ENCODE measurements at places on chromosomes 1 and 21.

DNA sequence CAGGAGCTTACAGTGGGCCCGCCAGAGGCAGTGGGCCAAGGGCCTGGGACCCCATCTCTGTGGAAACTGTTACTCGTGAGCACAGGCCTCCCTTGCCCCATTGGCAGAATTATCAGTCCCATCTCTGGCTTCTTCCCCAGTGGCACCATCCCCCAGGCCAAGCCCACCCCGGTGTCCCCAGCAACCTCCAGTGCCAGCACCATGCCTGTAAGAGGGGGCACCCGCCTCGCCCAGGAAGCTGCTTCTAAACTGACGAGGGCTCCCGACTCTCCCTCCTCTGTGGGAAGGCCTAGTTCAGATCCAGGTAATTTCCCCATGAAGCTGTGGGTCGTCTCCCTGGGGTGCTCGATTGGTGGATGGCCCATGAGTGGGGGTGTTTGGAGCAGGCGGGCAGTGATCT lies 46.8 kb downstream of the TNFRSF8 start:
- DNase-seq, result no peak

- DNase-seq, result no peak
Measured at GRCh38 chr1:8969937-8970336, 24.3 kb downstream of the CA6 start.

GRCh38 chr21:42081931-42082381 lies 10.8 kb downstream of the UMODL1 start:
- DNase-seq, result no peak

GRCh38 chr1:110508028-110508940 lies 10.7 kb downstream of the KCNA10 start:
- no peak for DNase-seq

- no peak for DNase-seq
Measured at GRCh38 chr1:21550097-21550496, 40.9 kb downstream of the ALPL start.

DNA sequence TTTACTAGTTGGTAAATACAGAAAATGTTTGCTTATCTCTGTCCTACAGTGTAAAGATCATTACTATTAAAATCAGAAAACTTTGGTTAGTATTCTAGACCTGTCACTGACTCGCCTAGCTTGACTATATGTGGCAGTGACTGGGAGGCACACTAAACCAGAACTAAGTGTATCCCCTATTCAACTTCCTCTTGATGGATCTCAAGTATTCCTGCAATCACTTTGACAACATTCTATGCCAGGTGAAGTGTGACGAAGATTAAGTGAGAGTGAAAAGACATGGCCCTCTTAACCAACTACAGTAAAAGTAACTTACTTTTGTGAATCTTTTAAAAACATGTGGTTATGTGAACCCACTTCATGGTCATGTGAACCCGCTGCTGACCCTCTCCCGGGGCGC lies 223.0 kb upstream of the ADAMTS5 start:
- DNase-seq, result no peak

GRCh38 chr1:180933141-180933540 lies 20.4 kb downstream of the KIAA1614 start:
- no peak for DNase-seq
